ENCODE measurements at places on chromosomes 7 and 10.

GRCh38 chr10:116112232-116113231 lies 160.5 kb downstream of the GFRA1 start:
- no peak for DNase-seq

DNA sequence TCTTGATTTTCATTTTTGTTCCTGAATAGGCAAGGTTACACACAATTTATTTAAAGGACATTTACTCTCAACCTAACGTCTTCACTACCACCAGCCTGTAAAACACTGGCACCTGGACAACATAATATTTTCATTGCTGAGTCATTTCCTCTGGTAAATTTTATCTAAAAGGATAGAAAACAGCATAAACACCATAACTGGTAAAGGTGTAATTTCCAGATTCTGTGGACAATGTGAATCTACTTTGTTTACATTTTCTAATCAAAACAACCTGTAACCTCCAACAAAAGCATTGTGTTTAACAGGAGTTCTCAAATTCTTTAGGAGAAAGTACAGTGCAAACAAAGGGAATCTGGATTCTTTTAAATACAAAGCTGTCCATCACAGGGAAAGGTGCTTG lies 472.0 kb upstream of the AKR1E2 start:
- no peak for DNase-seq

DNA sequence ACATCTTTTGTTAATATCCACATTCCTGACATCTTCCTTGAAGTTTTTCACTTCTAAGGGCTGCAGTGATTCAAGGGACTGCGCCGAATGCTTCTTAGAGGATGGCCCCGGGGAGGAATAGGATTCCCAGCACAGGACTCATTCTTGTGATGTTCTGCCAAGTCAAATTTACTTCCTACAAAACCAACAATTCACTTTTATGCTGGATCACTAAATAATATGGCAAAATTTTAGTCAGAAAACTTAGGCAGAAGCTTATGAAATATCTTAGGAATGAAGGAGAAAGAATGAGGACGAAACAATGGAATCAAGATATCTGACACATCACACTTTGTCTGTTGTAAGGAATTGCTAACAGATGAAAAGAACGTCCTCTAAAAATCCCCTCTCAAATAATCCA lies 151.5 kb downstream of the JAZF1 start:
- DNase-seq = no peak

DNA sequence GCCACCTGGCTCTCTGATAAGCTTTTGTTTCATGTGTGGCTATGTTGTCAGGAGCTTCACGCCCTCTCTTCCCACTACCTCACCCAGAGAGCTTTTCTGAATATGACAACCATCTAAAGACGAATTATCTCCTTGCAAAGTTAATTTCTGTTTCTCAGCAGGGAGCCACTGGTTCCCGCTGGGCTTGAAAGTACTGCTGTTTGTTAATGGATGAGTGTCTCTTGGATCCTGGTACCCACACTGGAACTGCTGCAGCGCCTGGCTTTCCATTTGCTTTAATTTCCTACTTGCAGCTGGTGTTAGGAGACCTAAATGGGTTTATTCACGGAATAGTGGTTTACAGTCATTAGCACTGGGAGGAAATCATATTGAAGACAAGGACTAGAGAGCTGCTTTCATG lies 267.9 kb upstream of the LRGUK start:
- no peak for DNase-seq

DNA sequence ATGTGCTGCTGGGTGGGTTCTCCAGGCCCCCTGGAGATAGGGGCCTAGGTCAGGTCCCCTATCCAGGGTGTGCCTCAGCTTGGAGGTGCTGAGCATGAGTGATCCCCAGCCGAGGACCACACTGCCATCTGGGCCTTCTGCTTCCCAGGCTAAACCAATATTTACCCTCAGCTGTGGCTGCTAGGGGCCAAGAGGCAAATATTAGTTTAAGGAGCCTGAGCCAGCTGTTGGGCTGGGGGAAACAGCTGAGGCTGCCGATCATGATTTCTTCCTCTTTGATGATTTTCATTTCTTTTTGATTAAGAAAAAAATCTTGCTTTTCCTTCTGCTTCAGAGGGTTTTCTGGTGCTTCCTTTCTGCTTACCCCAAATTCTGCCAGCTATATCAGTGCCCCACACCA lies 83.4 kb downstream of the NEURL1 start:
- DNase-seq = no peak

- no peak for DNase-seq
These were observed 40.2 kb upstream of the ATXN7L1 start for GRCh38 chr7:105916603-105917002.

DNA sequence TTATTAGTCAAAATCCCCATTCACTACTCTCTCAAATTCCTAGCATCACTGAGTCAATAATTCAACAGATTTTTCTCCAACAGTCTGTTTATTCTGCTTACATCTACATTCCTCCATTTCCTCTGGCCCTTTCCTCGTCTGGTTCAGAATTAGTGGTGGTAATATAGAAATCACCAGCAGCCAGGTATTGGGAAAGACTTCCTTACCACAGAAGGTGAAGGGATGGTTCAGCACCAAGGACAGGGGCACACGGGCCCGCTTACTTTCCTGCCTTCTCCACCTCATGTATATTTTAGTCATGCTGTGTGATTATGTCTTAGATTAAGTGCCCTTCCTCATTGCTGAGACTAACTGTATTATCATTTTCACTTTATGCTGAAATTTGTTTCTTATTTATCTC lies 70.4 kb upstream of the APBB1IP start:
- DNase-seq = peak; percentile 58

DNA sequence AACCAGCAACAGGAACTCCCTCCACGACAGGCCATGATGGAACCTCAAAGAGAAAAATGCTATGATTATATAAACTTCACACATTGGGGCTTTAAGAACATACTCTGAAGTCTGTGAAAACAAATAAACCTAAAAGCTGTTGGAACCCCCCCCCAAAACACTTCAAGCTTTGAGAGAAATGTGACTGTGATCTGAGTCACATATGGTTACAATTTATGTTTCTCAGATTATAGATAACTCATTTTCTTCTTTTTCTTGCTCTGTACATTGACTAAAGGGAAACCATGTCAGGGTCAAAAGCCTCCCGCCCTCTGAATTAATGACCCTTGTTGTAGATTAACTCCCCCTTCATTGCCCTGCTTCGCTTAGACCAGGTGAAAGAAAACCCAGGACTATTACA lies 15.8 kb downstream of the VOPP1 start:
- peak; percentile 23 for DNase-seq

DNA sequence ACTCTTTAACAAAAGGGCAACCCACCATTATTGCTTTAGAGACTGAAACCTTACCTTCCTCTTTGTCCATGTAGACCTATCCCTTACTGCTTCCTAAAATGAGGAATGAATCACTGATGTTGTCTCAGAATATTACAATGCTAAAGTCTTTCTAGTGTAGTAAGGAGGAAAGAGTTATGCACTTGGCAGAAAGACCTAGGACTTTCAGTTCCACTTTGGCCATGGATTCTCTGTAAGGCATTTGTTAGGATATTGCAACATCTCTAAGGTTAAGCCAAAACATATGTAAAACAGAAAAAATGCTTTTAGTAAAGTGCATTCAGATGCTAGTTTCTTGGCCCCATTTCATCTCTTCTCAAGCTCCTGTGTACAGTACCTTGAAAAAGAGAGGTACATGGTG lies 230.9 kb downstream of the PARD3 start:
- DNase-seq = no peak

DNA sequence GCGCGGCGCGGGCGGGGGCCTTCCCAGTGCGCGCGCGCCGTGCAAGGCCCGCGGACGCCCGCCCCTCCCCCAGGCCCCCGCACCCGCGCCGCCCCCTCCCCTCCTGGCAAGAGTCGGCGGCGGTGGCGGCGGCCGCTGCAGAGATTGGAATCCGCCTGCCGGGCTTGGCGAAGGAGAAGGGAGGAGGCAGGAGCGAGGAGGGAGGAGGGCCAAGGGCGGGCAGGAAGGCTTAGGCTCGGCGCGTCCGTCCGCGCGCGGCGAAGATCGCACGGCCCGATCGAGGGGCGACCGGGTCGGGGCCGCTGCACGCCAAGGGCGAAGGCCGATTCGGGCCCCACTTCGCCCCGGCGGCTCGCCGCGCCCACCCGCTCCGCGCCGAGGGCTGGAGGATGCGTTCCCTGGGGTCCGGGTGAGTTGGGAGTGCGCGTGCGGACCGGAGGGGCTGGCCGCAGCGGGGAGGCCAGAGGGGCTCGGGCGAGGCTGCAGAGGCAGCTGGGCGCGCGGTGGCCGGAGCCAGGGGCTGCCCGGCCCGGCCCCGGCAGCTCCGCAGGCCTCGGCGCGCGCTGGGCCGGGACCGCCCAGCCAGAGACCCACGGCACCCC lies at the start of gene BMPR1A:
BMPR1A (plus strand) TSS at position 109 of the 602 bp plus-strand sequence. CDS start 119,400 bp downstream, outside the sequence.
- DNase-seq = no peak

DNA sequence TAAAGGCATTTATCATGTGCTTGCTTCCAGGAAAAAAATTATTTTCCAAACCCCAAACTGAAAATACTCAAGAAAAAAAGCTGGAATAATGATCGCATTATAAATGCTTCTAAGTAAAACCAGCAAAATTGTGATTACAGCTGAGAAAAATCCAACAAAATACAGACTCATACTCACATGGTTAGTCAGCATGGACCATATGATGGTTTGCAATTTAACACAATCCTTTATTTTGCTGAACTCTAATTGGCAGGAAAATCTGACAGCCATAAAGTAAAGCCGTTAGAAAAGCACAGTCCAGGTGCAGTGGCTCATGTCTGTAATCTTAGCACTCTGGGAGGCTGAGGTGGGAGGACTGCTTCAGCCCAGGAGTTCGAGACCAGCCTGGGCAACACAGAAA lies 59.6 kb downstream of the BRI3 start:
- no peak for DNase-seq

DNA sequence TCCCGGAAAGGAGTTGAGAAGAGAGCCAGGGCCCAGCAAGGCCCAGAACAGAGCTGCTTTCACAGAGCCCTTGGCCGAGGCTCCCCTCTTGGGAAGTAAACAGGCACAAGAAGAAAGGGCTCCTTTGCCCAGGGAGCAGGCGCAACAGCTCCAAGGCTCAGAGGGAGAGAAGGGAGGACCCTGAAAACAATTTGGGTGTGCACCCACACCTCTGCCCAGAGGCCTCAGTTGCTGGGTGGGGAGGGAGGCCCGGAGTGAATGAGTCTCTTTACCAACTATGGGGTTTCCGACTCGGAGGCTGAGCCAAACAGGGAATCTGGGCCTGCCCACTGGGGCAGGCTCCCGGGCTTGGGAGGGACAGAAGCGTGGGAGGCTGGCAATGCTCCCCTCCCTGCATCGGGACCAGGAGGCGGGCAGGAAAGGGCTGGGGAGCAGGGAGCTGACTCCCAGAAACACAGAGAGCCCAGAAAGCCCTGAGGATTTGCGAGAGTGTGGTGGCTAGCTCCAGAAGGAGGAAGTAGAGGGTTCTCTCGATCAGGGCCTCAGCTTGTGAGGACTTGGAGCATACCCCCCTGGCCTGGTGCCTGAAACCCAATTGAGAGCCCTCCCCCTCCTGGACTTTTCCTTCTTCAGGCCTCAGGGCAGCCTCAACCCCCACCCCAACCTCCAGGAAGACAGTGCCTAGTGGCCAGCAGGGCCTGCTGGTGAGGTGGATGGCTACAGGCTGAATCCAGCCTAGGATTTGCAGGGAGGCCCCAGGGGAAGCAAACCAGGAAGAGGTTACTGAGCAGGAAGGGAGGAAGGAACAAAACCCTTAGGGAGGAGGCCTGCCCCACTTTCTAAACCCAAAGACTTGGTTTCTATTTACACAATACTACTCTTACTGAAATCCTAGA lies 6.2 kb downstream of the C10orf105 start:
- DNase-seq = peak; percentile 68

DNA sequence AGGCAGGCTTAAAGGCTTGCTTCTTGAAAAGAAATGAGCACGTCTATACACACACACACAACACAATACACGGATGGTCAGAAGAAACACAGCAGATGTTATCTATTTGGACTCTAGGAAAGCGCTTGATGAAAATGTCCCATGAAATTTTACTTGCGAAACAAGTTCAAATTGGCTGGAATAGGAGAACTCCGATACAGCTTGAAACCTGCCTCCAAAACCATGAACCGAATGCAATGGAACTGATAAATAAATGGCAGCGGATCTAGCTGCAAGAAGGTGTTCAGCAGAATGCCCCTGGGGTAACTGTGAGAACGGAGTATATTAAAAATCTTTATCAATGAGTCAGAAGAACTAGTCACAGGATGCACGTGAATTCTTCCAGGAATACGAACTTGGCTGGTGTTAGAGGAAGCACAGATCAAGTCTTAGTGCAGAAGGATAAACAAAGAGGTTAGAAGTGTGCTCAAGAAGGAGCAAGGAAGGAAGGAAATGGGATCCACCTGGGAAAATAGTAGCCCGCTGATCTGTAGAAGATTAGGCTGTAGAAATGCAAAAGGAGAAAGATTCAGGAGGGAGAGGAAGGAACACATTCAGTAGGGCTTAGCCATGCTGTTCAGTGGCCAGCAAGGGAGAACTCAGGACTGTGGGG lies 142.0 kb upstream of the PRKCQ start:
- DNase-seq = no peak

DNA sequence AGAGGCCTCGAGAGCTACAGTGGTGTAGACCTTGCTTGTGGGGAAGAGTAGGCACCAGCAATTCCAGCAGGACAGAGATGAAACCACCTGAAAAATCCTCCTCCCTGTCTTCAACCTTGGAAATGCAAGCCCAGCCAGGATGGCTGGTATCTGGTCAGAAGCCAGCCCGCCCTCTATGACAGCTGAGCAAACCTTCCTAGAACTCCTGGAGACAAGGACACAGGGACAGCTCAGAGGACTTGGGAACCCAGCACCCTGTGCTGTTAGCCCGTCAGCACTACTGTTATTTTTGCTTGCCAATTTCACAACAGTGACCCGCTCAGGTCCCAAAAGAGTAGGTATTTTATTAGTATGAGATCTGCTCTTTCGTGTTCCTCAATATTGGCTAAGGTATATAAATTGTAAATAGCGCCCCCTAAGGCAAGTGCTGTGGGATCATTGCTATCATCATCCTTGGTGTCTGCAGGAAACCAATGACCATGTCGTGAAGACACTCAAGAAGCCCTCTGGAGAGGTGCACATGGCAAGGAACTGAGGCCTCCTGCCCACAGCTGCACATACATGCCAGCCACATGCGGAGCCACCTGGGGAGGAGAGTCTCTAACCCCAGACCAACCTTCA lies 156.5 kb upstream of the CHST15 start:
- no peak for DNase-seq

GRCh38 chr7:16611711-16612110 lies 33.8 kb downstream of the ANKMY2 start:
- DNase-seq = no peak

DNA sequence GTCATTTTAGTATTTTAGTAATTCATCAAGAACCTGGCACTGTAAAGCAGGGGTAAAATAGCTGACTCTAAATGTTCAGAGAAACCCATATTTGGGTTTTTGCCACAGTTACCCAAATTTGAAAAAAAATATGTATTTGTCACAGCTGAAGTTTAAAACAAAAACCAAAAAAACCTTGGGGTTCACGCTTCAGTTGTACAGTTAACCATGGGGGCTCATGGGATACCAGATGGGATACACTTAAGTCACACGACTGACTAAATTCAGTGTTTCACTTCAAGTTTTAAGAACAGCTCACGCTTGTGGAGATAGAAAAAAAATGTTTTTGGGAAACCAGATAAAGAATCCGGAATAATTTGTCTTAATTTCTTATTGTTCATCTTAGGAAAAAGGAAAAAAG lies 2.1 kb downstream of the ARL3 start:
- no peak for DNase-seq

GRCh38 chr7:159062569-159062968 lies 82.1 kb downstream of the VIPR2 start:
- no peak for DNase-seq
